ENCODE measurements at places on chromosomes 6 and 20. TPM values are rescaled to one million over a fixed set of nuclear protein-coding genes. Genes with fewer than 3 reads are reported as not detected.

- no peaks in the 10 kb centered on the region for H3K36me3 ChIP-seq
- peaks cover 15% of the 10 kb centered on the region for H3K4me1 ChIP-seq
- no peak overlapping the region for H3K27ac ChIP-seq
- no peak overlapping the region for H3K4me3 ChIP-seq
These were observed 144.2 kb downstream of the JARID2 start for GRCh38 chr6:15389765-15390723.

- H3K27ac ChIP-seq = no peak overlapping the region
- no peak overlapping the region for H3K4me3 ChIP-seq
- no peaks in the 10 kb centered on the region for H3K27me3 ChIP-seq
- no peak for DNase-seq
- H3K4me1 ChIP-seq = no peaks in the 10 kb centered on the region
These were observed 290.7 kb downstream of the PHF3 start for GRCh38 chr6:63926258-63926780.

DNA sequence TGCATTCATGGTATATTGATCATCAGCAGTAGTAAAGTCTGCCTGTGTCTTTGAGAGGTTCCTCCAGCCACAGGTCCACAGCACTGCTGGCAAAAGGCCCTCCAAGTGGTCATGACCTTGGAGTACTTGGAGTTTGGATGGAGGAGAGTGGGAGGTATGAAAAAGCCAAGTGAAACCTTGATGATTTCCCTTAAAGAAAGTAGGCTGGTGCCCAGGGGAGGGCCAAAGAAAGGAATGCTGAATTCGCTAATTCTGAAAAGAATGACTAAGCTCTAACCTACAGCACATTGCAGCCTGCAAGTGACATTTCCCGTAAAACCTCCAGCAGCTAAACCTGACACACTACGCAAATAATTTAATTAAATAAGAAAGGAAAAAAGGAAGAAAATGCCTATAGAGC is 223.4 kb upstream of the TAB2 start:
- H3K4me1 ChIP-seq = peaks cover 15% of the 10 kb centered on the region
- H3K4me3 ChIP-seq = no peak overlapping the region
- H3K36me3 ChIP-seq = no peaks in the 10 kb centered on the region
- no peak overlapping the region for H3K27ac ChIP-seq
- H3K27me3 ChIP-seq = no peaks in the 10 kb centered on the region

DNA sequence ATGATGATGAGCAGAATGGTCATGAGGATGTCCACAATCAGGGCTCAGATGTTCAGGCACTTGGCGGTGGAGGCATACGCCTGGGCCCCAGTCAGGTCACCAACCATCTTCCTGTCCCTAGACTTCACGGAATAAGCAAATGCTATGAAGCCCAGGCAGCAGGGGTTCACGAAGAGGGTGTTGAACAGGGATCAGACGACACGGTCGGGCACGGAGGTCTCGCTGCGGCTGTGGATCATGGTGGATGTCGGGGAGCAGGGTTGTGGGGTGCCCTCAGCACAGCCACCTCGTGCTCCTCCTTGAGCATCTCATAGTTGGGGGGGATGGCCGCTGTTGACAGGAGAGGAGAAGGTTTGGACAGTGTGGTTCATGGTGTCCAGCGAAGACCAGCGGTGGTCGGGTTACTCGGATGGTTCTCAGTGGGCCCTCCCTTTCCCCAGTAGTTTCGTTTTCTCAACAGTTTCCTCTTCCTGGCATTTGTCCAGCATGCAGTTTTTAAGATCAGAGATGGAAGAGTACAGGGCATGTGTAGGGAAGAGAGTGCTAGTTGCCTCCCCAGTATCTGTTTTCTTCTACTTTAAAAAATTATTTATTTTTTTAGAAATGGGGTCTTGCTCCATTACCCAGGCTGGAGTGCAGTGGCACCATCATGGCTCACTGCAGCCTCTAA is 20.3 kb upstream of the SPDEF start:
- no peaks in the 10 kb centered on the region for H3K4me1 ChIP-seq
- no peaks in the 10 kb centered on the region for H3K36me3 ChIP-seq
- H3K4me3 ChIP-seq = no peak overlapping the region
- no peaks in the 10 kb centered on the region for H3K27me3 ChIP-seq
- no peak for DNase-seq

DNA sequence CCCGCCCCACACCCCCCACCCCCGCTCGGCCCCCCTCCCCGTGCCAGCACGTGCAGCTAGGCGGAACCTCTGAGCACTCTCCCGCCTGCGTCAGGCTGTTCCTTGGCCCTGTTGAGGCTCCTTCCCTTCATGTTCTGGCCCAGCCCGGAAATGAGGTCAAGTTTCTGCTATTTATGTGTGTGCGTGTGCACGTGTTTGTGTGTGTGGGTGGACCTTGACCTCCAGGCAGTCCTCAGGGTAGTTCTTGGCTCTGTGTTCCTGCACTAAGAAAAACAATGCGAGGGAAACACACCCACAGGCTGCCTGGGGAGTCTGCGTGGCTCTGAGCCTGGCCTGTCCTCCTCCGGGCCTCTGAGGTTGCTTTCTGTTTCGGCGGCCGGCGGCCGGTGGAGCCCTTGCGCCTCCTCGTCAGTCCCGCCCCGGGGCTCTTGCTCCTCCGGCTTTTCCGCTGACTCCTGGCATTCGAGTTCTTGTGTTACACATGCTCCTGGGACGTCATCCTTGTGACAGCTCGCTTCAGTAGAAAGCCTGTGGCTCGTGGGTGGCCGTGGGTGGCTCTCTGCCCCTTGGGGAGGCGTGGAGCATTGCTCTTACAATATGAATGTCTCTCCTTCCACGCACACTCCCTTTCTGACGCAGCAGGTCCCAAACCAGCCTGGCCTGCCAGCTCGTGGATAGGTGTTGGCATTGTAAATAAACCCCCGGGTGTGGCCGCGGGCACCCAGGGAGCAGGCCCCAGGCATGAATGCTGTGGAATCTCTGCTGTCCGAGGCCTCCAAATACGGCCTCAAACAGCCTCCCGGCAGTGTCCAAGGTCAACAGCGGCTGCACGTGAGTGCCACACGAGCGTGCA is 10.0 kb downstream of the SLCO4A1 start:
- H3K27me3 ChIP-seq = no peaks in the 10 kb centered on the region
- no peaks in the 10 kb centered on the region for H3K36me3 ChIP-seq
- peak; percentile 97 for DNase-seq

DNA sequence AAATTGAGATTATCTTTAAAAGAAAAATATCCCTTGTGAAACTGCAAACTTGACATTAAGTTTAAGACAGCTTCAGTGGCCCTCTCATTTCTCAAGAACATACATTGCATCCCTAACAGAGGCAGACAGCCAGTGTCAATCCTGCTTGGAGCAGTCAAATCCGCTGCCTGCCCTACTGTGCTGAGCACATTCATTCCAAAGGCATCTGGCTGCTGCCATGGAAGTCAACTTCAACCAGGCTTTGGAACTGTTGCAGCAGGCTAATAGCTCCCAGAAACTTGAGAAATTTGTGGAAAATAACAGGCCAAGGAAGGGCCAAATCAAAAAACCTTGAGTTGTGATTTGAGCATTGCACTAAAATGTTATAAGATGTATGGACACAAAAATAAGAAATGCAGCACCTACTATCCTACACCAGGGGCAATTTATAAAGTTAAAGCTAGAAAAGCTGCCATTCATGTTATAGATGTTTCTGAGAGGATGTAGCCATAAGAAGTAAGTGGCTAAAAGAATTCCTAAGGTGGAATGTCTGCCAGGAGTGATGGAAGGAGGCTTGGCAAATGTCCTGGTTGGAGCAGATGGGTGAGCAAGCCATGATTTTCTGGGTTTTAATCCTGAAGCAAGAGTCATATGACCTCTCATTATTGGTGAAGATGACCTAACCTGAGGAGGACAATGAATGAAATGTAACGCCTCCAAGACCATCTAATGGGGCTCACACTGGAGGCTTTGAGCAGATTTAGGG is 31.4 kb upstream of the HAO1 start:
- H3K27me3 ChIP-seq = no peaks in the 10 kb centered on the region
- no peak for DNase-seq
- no peaks in the 10 kb centered on the region for H3K36me3 ChIP-seq
- no peak overlapping the region for H3K4me3 ChIP-seq
- H3K27ac ChIP-seq = no peak overlapping the region

The BCLAF1 gene
- total RNA-seq = 188 TPM

GRCh38 chr6:75397656-75398465 is 95.7 kb downstream of the FILIP1 start:
- DNase-seq = no peak
- no peak overlapping the region for H3K27ac ChIP-seq
- H3K36me3 ChIP-seq = no peaks in the 10 kb centered on the region
- H3K4me1 ChIP-seq = no peaks in the 10 kb centered on the region
- H3K27me3 ChIP-seq = no peaks in the 10 kb centered on the region
